ENCODE measurements at places on chromosomes 11 and 22.

DNA sequence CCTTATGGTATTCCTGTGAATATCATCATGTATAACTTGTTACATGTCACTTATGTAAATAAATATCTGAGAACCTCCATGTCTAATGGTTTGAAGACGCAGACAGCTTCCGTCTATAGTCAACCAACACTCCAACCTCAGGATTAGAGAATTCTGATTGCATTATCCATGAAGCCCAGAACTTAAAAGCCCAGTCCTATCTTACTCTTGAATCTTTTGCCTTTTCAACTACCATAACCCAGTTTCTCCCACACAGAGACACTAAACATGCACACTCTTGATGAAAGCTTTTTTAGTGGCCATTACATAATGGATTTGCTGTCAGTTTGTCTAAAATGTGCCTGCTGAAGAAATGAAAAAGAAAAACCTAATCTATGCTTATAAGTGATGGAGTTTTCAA, 1219.2 kb downstream of the LRRC4C start:
- DNase-seq: no peak

DNA sequence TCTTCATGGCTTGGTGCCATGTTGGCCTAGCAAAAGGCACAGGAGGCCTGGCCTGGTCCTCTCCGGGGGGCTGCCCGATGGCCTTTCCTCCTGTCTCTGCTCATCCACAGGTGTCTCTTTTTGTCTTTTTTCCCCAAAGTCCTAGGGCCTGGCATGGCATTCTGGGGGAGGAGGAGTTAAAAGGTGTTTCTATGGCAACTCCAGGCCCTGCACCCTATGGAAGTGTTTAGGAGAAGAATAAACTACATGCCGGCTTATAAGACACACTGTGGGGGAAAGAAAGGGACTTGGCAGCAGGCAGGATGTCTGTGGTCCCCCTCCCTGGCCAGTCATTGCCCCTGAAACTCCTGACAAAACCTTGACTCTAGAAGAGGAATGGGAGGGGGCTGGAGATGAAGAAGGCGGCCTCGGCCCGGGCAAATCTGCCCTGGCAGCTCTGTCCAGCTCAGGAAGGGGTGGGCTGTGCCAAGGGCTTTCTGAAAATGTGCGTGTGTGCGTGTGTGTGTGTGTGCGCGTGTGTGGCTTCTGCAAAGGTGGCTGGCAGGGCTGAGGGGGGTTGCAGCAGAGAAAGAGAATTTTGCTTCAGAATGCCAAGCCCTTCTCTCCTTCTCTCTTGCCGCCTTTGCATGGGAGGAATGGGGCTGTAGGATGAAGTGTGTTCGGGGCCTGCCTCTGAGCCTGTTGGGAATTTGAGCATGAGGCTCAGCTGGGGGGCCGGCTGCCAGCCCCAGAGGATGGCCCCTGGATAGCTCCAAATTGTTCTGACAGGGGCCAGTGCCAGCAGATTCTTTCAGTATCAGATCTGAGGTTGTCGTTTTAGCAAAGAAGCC, 3.2 kb downstream of the TIMP3 start:
- no peak for DNase-seq

GRCh38 chr11:98056945-98057344, 963.8 kb upstream of the CNTN5 start:
- DNase-seq: no peak

DNA sequence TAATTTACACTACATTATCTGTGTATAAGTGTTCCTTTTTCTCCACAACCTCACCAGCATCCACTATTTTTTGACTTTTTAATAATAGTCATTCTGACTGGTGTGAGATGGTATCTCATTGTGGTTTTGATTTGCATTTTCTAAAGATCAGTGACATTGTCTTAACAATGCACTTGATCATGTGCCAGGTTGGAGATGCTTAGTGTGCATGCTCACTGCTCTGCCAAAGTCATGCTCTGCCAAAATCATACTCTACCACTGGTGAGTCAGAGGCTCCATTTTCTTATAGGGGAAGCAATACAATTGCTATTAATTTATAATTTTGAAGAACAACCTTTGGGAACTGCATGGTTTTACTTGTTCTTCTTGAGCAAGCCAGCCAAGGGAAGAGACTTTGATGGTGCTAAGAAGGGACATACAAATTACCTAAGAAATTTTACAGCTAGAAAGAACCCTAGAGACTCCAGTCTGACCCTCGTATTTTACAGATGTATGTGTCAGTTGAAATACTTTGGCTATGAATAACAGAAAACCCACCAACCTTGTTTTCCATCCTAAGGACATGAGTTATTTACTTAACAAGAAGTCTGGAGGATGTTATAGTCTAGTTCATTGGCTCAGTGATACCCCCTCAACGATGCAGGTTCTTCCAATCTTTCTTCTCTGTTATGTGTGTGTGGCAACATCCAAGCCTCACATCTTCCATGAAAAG, 368.9 kb downstream of the DDX10 start:
- peak; percentile 93 for DNase-seq

GRCh38 chr11:41498726-41499125, 39.3 kb upstream of the LRRC4C start:
- peak; percentile 29 for DNase-seq

DNA sequence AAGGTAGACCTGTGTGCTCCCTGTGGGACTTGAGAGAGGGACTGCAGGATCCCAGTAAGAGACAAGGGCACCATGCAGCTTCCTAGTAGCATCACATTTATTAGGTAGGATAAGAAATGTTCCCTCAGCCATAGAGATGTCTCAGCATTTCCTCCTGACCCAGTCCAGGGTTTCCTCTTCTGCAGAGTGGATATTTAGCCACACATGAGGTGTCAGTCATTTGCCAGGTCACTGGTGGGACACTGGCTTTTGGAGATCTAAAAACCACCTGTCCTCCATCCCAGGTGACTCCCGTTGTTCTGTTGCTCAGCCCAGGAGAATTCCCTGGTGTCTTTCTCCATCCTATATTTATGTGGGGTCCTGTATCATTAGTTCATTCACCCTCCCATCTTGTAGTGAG, 117.5 kb upstream of the NNMT start:
- DNase-seq: no peak

DNA sequence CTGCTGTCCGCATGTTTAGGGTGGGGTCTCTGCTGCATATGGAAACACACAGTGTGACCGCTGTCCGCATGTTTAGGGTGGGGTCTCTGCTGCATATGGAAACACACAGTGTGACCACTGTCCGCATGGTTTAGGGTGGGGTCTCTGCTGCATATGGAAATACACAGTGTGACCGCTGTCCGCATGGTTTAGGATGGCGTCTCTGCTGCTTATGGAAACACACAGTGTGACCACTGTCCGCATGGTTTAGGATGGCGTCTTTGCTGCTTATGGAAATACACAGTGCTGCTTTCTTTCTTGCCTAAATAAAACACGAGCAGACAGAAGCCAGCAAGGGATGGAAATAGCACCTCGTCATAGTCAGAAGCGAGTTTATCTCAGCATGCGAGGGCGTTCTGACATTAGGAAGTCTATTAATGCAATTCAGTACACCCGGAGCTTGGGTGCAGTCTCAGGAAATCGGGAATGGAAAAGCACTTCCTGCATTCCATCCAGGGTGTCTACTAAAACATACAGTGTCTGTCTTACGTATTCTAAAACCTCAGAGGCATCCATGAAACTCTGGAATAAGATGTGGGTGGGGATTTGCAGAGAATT, 32.6 kb upstream of the TOLLIP start:
- peak; percentile 26 for DNase-seq

- DNase-seq: peak; percentile 33
Observed at GRCh38 chr22:39117585-39118191, 20.6 kb downstream of the APOBEC3H start.

DNA sequence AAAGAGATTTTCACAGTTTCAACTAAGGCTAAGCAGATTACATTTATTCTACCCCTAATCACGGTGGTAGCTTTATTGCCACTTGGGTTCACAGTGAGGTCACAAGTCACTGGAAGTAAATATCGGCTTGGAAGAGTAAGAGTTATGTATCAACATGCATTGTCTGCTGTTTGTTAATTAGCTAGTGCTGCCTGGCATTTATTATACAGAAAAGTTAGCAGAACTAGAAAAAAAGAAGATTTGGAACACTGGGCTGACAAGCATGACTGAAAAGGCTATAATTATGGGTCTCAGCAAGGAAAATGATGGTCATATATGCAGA, 13.7 kb upstream of the RAB38 start:
- no peak for DNase-seq

DNA sequence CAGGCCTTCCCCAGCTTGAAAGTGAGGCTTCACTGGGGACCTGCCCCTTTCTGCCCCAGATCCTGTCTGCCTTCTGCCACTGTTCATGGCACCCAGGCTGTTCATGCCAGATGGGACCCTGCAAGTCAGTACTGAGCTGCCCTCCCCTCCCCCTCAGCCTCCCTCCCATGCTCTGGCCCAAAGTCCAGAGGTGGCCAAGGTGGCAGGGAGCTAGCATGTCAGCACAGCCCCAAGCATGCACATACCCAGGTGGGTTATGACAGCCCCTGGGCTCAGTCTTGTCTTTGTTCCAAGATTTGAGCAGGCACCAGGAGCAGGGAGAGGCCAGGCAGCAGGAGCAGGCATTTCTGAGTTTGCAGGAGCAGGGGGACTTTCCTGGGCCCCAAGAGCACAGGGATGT, 44.1 kb downstream of the DDIAS start:
- no peak for DNase-seq

DNA sequence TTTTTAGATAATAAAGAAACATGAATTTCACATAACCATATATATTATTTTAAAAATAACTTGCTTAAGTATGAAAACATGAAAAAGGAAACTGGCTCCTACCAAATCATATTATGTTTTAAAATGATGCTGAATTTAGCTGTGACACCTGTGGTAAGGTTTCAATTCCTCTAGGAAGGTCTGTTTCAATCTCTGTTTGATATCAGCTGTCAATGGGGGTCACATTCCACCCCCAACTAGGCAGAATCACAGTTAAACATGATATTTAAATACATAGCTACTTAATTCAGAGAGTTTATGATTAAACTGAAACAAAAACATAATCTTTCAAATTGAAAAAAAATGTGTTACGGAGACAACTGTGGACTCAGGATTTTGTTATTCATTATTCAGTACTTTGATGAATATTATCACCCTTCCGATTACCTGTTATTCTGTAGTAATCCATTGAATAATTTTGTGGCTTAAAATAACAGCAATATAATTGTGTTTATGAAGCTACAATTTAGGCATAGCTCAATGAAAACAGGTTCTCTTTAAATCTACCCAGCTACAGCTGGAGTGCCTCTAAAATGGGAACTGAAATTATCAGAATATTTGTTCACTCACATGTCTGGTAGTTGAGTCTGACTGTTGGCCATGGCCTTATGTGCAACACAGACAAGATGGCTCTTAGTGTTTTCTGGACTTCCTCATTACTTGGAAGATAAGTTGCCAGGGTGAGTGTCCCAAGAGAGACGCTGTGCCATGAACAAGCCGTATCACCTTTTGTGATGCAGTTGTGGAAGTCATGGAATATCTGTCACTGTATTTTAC, 244.6 kb upstream of the ANO3 start:
- DNase-seq: no peak

DNA sequence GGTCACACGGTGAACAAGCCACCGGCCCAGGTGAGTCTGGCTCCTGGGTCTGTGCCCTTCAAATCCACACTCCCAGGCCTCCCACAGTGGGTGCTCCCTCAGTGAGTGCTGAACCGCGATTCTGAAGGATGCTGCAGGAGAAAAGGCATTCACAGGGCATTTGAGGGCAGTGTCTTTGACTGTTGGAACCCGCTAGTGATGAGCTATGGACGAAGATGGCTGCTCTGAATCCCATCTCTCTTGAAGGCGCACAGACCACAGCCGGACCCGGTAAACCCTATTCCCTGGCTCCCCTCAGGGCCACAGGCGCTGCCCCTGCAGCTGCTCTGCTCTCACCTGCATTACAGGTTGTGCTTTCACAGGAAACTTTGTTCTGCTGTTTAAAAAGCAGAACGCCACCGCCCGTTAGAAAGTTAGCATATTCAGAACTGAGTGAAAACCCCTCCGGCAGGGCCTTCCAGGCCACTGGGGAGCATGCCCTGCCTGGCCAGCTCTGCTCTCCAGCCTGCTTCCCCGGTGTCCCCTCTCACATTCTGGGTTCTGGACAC, 3.2 kb downstream of the LRRC32 start:
- DNase-seq: no peak

DNA sequence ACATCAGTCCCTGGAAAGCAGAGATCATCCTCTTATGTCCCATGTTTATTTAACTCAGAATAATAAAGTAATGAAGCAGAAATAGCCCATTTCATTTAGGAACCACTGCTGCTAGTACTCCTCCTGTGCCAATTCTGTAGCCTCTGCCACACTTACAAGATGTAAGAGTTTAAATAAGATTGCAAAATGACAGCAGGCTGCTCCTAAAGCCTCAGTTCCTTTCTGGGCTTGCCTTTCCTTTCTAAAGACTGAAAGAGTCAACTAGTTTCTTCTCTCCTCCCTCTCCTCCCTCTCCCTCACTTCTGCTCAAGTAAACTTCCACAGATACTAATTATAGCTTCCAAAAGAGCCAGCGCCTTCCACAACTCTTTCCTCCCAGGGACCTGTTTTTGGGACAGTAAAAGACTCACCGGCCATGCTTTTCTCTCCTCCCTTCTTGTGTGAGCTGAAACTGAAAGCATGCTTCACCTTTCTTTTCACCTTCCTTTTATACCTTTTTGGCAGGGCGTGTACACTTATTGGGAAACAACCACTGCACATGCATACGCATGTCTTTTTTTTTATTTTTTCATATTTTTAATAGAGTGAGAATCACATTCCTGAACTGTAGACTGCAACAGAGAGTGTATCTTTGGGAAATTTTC, 26.1 kb upstream of the CARD16 start:
- DNase-seq: no peak

GRCh38 chr11:86559311-86559945, 113.0 kb downstream of the ME3 start:
- DNase-seq: peak; percentile 94

DNA sequence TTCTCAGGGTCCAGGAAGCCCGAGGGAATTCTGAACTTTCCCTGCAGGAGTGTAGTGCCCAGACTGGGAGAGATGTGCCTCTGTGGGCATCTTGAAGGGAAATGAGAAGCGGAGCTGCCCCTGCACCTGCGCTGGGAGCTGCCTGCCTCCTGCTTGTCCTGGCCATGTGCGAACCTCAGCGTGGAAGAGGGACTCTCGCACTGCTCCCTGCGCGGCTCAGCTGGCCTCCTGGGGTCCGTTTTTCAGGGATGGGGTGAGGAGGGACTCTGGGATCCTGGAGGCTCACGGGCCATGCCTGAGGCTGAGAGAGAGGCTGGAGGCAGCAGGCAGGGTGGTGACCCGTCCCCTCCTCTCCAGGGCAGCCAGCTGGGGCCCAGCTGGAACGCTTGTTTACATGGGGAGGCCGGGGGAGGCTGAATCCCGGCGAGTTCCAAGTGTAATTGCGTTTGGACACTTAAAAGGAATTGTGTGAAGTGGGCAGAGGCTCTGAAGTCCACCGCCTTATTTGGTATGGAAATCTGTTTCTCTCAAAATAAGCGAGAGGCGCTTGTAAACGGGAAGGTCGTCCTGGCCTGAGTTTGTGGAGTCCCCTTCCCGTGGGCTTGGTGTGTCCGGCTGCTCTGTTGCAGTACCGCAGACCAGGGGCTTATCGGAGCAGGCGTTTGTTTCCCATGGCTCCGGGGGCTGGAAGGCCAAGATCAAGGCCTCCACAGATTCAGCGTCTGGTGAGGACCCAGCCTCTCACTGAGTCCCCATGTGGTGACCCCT, 1.2 kb upstream of the MRGPRF start:
- peak; percentile 36 for DNase-seq

GRCh38 chr22:44677353-44677840, 24.6 kb upstream of the PRR5 start:
- DNase-seq: no peak

- no peak for DNase-seq
Observed at GRCh38 chr11:64801561-64802369, 1.2 kb downstream of the MAP4K2 start.
